Natural killer cell (primary cell): ENCODE measurements at places on chromosomes 1 and 21. TPM values are rescaled to one million over a fixed set of nuclear protein-coding genes. Genes with fewer than 3 reads are reported as not detected.

DNA sequence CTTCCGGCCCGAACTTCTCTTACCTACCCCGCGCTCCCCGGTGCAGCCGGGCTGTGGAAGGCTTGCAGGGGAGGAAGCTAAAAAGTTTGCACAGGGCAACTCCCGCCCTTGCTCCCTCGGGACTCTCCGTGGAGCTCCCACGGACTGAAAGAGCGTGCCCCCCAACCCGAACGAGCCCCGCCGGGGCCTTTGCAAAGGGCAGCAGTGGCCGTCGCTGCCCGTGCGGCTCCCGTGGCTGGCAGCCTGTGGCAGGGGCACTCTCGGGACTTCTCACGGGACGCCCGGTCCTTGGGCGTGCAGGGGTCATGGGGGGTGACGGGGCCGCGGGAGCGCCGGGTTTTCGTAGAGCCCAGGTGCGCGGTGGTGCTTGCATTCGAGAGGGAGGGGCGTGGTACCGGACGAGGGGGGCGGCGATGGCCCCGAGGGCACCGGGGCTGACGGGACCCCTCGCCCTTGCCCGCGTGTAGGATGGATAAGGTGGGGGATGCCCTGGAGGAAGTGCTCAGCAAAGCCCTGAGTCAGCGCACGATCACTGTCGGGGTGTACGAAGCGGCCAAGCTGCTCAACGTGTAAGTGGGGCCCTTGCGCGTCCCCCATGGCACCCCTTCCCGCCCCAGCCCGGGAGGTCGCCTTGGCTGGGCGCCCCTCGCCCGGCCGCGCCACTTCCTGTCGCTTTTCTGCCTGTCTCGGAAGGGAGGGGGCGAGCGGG is 711 bp downstream of the GADD45A start:
- DNase-seq = peak; percentile 57
- no peaks in the 10 kb centered on the region for H3K27me3 ChIP-seq
- peaks cover 5% of the 10 kb centered on the region for H3K36me3 ChIP-seq
- peak overlapping the region; percentile 94 for H3K4me3 ChIP-seq
- H3K4me1 ChIP-seq = peaks cover 14% of the 10 kb centered on the region

GRCh38 chr1:201419256-201419655 is 2.3 kb downstream of the TNNI1 start:
- H3K4me1 ChIP-seq = no peaks in the 10 kb centered on the region
- no peak for DNase-seq
- no peak overlapping the region for H3K4me3 ChIP-seq
- no peak overlapping the region for H3K27ac ChIP-seq

The RIMS3 gene
- 2.1 TPM for total RNA-seq

- H3K27me3 ChIP-seq = peaks cover 2% of the 10 kb centered on the region
- no peak overlapping the region for H3K4me3 ChIP-seq
- H3K36me3 ChIP-seq = no peaks in the 10 kb centered on the region
- DNase-seq = no peak
Observed at GRCh38 chr1:113415310-113416070, 25.2 kb downstream of the MAGI3 start.

GRCh38 chr1:146001709-146002108 is 5.3 kb upstream of the TXNIP start:
- H3K27me3 ChIP-seq = no peaks in the 10 kb centered on the region
- peaks cover 49% of the 10 kb centered on the region for H3K4me1 ChIP-seq
- no peak for DNase-seq
- peak overlapping the region; percentile 46 for H3K27ac ChIP-seq

The CTSE gene
- not detected for total RNA-seq

DNA sequence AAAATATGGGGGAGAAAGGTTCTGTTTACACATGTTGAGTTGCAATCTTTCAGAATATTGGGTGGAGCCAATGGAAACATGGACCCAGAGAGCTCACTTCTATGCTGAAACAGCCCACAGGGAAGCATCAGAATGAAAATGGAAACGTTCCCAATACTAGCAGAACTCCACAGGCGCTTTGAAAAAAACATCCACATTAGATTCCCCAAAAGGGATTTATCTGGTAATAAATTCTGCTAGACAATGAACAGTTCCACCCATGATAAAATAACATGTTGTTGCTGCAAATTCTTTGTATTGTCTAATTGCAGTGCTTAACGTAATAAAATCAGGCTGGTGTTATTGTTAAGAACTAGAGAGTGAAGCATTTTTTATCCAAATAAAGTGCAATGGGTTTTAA is 197.0 kb downstream of the GABPA start:
- no peaks in the 10 kb centered on the region for H3K4me1 ChIP-seq
- no peak for DNase-seq

- H3K27ac ChIP-seq = no peak overlapping the region
- H3K27me3 ChIP-seq = no peaks in the 10 kb centered on the region
- no peak overlapping the region for H3K4me3 ChIP-seq
- no peaks in the 10 kb centered on the region for H3K36me3 ChIP-seq
Observed at GRCh38 chr1:218401441-218401997, 56.4 kb downstream of the TGFB2 start.

- no peaks in the 10 kb centered on the region for H3K27me3 ChIP-seq
- no peaks in the 10 kb centered on the region for H3K4me1 ChIP-seq
- no peaks in the 10 kb centered on the region for H3K36me3 ChIP-seq
- H3K4me3 ChIP-seq = no peak overlapping the region
Observed at GRCh38 chr1:10724511-10724910, 71.9 kb downstream of the CASZ1 start.

- DNase-seq = no peak
- no peak overlapping the region for H3K4me3 ChIP-seq
- H3K27me3 ChIP-seq = peaks cover 2% of the 10 kb centered on the region
- no peaks in the 10 kb centered on the region for H3K36me3 ChIP-seq
- no peaks in the 10 kb centered on the region for H3K4me1 ChIP-seq
Observed at GRCh38 chr1:166377896-166378295, 211.1 kb upstream of the FAM78B start.

- H3K36me3 ChIP-seq = no peaks in the 10 kb centered on the region
- peaks cover 14% of the 10 kb centered on the region for H3K4me1 ChIP-seq
Observed at GRCh38 chr1:94240822-94241221, 3.4 kb upstream of the ARHGAP29 start.

GRCh38 chr1:205977402-205978014 is 25.7 kb downstream of the RAB7B start:
- H3K4me1 ChIP-seq = no peaks in the 10 kb centered on the region
- no peak overlapping the region for H3K27ac ChIP-seq
- no peak overlapping the region for H3K4me3 ChIP-seq
- no peaks in the 10 kb centered on the region for H3K27me3 ChIP-seq
- H3K36me3 ChIP-seq = no peaks in the 10 kb centered on the region

- no peak overlapping the region for H3K4me3 ChIP-seq
- H3K36me3 ChIP-seq = no peaks in the 10 kb centered on the region
- no peak for DNase-seq
Observed at GRCh38 chr1:70675737-70676156, 264.7 kb downstream of the CTH start.

The KCNK1 gene
- not detected for total RNA-seq

GRCh38 chr1:65002156-65002507 is 35.8 kb upstream of the JAK1 start:
- peaks cover 23% of the 10 kb centered on the region for H3K4me1 ChIP-seq
- H3K27ac ChIP-seq = peak overlapping the region; percentile 15
- H3K27me3 ChIP-seq = no peaks in the 10 kb centered on the region
- no peaks in the 10 kb centered on the region for H3K36me3 ChIP-seq
- peak overlapping the region; percentile 54 for H3K4me3 ChIP-seq
- no peak for DNase-seq

GRCh38 chr1:151166505-151166956 is 587 bp downstream of the SCNM1 start:
- peaks cover 28% of the 10 kb centered on the region for H3K36me3 ChIP-seq
- no peaks in the 10 kb centered on the region for H3K27me3 ChIP-seq
- peaks cover 24% of the 10 kb centered on the region for H3K4me1 ChIP-seq
- DNase-seq = no peak

GRCh38 chr1:154384650-154385489 is 20.3 kb upstream of the IL6R start:
- H3K36me3 ChIP-seq = no peaks in the 10 kb centered on the region
- H3K4me3 ChIP-seq = no peak overlapping the region
- no peak overlapping the region for H3K27ac ChIP-seq
- no peaks in the 10 kb centered on the region for H3K27me3 ChIP-seq
- H3K4me1 ChIP-seq = peaks cover 18% of the 10 kb centered on the region

The CD52 gene
- 485 TPM for total RNA-seq

- H3K27ac ChIP-seq = no peak overlapping the region
- H3K4me1 ChIP-seq = peaks cover 45% of the 10 kb centered on the region
- H3K36me3 ChIP-seq = no peaks in the 10 kb centered on the region
- H3K4me3 ChIP-seq = no peak overlapping the region
Observed at GRCh38 chr1:154749078-154749760, 120.9 kb downstream of the KCNN3 start.

DNA sequence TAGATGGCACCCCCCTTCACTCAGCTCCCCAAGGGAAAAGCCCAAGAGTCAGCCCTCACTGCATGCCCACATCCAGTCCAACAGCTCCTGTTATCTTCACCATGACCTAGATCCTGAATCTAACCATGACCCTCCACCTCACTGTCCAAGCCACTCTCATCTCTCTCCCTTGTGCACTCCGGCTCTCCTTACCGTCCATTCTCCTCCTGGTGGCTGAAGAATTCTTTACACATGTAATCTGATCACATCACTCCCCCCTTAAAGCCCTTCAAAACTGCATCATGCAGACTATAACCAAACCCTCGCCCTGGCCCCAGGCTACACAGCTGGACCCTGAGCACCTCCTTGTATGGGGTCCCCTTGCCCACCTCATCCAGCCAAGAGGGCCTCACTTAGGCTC is 14.0 kb upstream of the PAQR7 start:
- no peak overlapping the region for H3K4me3 ChIP-seq
- no peaks in the 10 kb centered on the region for H3K27me3 ChIP-seq
- H3K36me3 ChIP-seq = no peaks in the 10 kb centered on the region
- no peak overlapping the region for H3K27ac ChIP-seq
- no peak for DNase-seq

The CLCA1 gene
- total RNA-seq = not detected

The TFF2 gene
- not detected for total RNA-seq

GRCh38 chr1:67441183-67441582 is 11.0 kb upstream of the SERBP1 start:
- no peaks in the 10 kb centered on the region for H3K4me1 ChIP-seq
- no peak overlapping the region for H3K4me3 ChIP-seq
- no peak overlapping the region for H3K27ac ChIP-seq
- H3K36me3 ChIP-seq = no peaks in the 10 kb centered on the region

DNA sequence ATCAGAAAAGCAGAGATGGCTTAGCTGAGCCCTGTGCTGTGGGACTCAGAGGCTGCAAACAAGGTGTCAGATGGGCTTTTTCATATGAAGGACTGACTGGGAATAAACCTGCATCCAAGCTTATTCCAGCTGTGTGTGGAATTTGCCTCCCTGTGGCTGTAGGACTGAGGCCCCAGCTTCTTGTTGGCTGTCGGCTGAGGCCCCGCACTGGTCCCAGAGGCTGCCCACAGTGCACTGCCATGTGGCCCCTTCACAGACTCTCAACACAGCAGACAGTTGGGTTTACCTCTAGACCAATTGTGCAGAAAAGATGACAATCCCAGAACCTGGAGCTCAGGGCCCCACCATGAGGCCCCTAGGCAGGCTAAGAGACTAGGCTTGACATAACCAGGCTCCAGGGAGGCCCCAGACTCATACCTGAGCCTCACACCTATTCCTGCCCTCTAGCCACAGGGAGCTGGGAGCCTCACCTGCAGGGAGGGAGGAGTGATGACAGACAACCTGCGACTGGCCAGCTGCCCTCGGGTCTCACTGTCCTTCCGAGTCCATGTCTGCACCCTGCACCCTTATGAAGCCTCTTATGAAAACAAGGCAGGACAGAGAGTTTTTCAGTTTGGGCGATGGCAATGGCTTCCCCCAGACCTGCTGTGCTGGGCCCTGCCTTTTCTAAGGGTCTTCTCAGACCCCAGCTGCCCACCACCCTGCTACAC is 615.5 kb downstream of the NPHP4 start:
- no peak for DNase-seq
- no peaks in the 10 kb centered on the region for H3K4me1 ChIP-seq
- H3K27ac ChIP-seq = no peak overlapping the region
- no peaks in the 10 kb centered on the region for H3K27me3 ChIP-seq
